CD4-positive, alpha-beta T cell (primary cell): ENCODE measurements at places on chromosomes 13 and 19. TPM values are rescaled to one million over a fixed set of nuclear protein-coding genes. Genes with fewer than 3 reads are reported as not detected.

- peaks cover 49% of the 10 kb centered on the region for H3K36me3 ChIP-seq
- H3K4me1 ChIP-seq: no peaks in the 10 kb centered on the region
- H3K4me3 ChIP-seq: no peak overlapping the region
Observed at GRCh38 chr19:1223018-1223855, 14.6 kb downstream of the CBARP start.

Gene ZNF559
- 6.5 TPM for total RNA-seq

GRCh38 chr19:3025549-3025886 is 3.6 kb downstream of the TLE2 start:
- H3K4me1 ChIP-seq: peaks cover 36% of the 10 kb centered on the region
- peak overlapping the region; percentile 21 for H3K27ac ChIP-seq
- no peak for DNase-seq
- H3K27me3 ChIP-seq: no peaks in the 10 kb centered on the region

Gene ZNF320
- 7.4 TPM for total RNA-seq

Gene COL4A1
- 0.16 TPM for total RNA-seq

GRCh38 chr13:24166561-24166960 is 6.0 kb downstream of the SPATA13 start:
- H3K27ac ChIP-seq: no peak overlapping the region
- peaks cover 4% of the 10 kb centered on the region for H3K4me1 ChIP-seq
- H3K36me3 ChIP-seq: no peaks in the 10 kb centered on the region
- no peak for DNase-seq

Gene POLR2I
- 31.1 TPM for total RNA-seq

DNA sequence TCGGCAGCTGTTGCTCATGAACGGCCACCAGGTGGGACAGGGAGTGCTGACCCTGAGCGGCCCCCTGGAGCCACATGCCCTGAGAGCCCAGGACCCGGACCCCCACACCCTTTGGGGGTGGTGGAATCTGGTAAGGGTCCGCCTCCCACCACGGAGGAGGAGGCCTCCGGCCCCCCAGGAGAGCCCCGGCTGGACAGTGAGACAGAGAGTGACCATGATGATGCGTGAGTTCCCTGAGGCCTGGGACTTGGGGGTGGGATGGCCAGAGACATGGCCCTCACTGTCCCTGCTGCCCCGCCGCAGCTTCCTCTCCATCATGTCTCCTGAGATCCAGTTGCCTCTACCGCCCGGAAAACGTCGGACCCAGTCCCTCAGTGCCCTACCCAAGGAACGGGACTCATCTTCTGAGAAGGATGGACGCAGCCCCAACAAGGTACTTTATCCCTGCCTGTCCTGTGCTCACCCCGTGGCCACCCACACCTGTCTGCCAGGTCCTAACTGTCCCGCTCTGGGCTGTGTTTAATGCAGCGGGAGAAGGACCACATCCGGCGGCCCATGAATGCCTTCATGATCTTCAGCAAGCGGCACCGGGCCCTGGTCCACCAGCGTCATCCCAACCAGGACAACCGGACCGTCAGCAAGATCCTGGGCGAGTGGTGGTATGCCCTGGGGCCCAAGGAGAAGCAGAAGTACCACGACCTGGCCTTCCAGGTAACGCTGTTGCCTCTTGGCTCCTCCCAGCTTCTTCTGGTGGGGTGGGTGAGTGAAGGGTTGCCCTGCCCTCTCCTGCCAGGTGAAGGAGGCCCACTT is 14.7 kb upstream of the PRR19 start:
- H3K27ac ChIP-seq: no peak overlapping the region
- H3K4me3 ChIP-seq: no peak overlapping the region
- H3K4me1 ChIP-seq: peaks cover 54% of the 10 kb centered on the region
- peaks cover 56% of the 10 kb centered on the region for H3K36me3 ChIP-seq
- DNase-seq: no peak

DNA sequence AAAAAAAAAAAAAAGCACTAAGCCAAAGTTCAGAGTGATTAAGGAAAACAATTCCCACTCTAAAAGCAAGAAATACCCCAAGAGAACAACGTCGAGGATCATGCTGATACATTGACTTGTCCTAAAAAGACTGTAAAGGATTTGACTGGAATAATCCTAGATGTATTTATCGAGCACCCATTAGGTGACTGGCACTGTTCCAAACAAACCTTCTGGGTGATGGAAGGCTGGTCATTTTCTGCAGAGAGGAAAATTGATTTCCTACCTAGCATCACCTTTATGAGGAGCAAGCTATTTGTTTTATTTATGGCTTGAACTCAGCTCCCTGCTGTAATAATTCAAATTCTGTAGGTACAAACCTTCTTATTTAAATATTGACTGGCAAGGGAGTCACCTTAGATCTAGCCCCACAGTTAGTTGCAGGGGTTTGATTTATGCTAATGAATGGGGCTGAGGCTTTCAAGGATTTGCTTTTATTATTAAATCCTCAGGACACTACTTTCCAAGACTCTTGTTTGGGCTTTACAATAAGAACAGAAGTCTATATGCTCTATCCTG is 471.0 kb downstream of the OLFM4 start:
- no peaks in the 10 kb centered on the region for H3K27me3 ChIP-seq
- H3K4me3 ChIP-seq: no peak overlapping the region
- H3K4me1 ChIP-seq: no peaks in the 10 kb centered on the region
- no peaks in the 10 kb centered on the region for H3K36me3 ChIP-seq
- no peak overlapping the region for H3K27ac ChIP-seq

Gene ZNF700
- 14.5 TPM for total RNA-seq

DNA sequence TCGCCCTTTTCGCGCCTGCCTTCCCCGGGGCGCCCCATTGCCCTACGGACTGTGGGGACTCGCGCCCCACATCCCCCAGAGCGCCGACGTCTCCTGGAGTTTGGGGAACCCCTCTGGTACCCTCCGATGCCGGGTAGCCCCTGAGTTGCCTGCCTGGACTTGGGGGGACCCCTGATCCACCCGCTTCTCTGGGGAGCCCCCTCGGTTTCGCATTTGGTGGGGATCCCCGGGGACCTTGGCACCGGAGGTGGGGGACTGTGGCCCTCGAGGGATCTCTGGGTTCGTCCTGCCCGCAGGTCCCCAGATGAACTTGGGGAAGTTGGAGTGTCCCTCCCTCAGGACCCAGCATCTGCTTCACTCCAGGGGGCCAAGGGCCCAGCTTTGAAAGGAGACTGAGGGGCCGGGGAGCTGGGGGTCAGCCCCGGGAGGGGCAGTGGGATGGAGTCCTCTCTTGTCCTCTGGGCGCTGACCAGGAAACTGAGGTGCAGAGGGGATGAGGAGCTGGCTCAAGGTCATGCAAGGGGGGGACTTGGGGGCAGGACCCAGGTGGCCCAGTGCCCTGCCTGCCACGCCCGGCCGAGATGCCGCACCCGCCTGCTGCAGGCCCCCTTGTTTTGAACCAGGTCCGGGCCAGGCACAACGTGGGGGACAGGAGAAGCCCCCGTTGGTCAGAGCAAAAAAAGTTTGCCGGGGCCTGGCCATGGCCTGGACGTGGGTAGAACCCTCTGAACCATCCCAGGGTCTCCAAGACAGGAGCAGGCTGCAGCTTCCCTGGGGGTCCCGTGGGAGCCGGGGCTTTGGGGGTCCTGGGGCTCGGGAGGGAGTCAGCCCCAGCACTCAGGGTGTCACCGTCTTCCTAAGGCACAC is 1.0 kb downstream of the EFNA2 start:
- peaks cover 57% of the 10 kb centered on the region for H3K27me3 ChIP-seq
- no peak overlapping the region for H3K27ac ChIP-seq
- H3K4me1 ChIP-seq: peaks cover 14% of the 10 kb centered on the region

- no peaks in the 10 kb centered on the region for H3K4me1 ChIP-seq
- no peaks in the 10 kb centered on the region for H3K27me3 ChIP-seq
- H3K36me3 ChIP-seq: no peaks in the 10 kb centered on the region
- no peak for DNase-seq
- no peak overlapping the region for H3K27ac ChIP-seq
Observed at GRCh38 chr13:52975969-52976368, 52.6 kb upstream of the OLFM4 start.

Gene S1PR5
- 0.55 TPM for total RNA-seq

DNA sequence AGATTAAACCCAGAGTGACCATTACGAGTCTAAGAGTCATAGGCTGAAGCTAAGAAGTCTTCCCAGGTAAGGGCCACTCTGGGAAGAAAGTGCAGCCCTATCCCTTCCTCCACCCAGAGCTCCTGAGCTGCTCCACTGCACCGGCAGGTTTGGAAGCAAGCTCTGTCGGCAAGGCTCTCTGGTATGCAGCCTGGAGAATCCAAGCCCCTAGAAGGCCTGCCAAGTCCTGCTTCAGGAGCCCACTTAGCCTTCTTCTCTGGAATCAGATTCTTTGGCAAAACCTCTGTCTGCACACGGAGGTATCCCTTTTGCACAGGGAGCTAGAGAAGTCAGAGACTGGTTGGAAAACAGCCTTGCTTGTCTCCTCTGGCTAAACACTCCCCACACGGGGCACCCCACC is 58.5 kb downstream of the CEBPG start:
- no peak for DNase-seq
- no peak overlapping the region for H3K4me3 ChIP-seq
- H3K27me3 ChIP-seq: no peaks in the 10 kb centered on the region

Gene LINGO3
- 0.33 TPM for total RNA-seq

- DNase-seq: no peak
- H3K27ac ChIP-seq: no peak overlapping the region
- H3K4me1 ChIP-seq: no peaks in the 10 kb centered on the region
- no peak overlapping the region for H3K4me3 ChIP-seq
- H3K36me3 ChIP-seq: peaks cover 2% of the 10 kb centered on the region
Observed at GRCh38 chr13:41708713-41709112, 251.4 kb downstream of the RGCC start.

GRCh38 chr13:20301403-20302071 is 69.4 kb upstream of the GJB6 start:
- no peak for DNase-seq
- H3K4me3 ChIP-seq: peak overlapping the region; percentile 14
- H3K36me3 ChIP-seq: no peaks in the 10 kb centered on the region
- H3K27me3 ChIP-seq: peaks cover 19% of the 10 kb centered on the region
- H3K4me1 ChIP-seq: peaks cover 5% of the 10 kb centered on the region

DNA sequence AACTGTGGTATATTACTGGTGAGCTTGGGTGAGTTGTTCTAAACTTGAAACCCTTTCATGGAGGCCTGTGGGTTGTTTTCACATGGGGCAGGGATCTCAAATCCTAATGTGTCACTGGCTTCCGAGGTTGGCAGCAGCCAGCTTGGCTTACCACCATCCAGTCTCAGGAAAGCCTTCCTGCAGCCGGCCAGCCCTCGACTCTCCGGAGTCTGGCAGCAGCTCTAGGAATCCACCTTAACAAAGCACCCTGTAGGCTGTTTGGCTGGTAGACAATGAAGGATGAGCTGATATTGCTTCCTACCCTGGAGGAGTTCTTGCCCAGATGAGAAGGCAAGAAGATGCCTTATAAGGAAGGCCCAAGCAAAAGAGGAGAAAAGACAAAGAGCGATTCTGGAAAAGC is 188.3 kb downstream of the KLF12 start:
- no peak overlapping the region for H3K4me3 ChIP-seq
- peaks cover 25% of the 10 kb centered on the region for H3K36me3 ChIP-seq
- H3K4me1 ChIP-seq: peaks cover 24% of the 10 kb centered on the region
- peak overlapping the region; percentile 5 for H3K27ac ChIP-seq

GRCh38 chr19:7395360-7396066 is 46.8 kb downstream of the ARHGEF18 start:
- H3K27me3 ChIP-seq: no peaks in the 10 kb centered on the region
- peak overlapping the region; percentile 66 for H3K4me3 ChIP-seq

DNA sequence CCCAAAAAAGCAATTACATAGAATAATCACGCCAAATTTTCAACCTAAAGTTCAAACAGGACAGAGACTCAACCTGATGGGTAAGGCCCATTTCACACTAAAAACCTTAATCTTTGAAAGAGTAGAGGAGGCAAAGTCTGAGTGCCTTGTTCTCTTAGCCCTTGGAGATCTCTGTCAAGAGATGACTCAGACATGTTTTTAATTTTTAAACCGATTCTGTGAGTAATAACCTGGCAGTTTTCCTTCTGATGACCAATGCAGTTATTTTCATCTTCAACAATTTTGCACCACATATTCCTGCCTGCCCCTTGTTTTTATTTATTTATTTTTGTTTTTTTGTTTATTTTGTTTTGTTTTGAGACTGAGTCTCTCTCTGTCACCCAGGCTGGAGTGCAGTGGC is 11.5 kb upstream of the TNFSF9 start:
- no peak for DNase-seq
- H3K4me3 ChIP-seq: no peak overlapping the region
- no peak overlapping the region for H3K27ac ChIP-seq
- no peaks in the 10 kb centered on the region for H3K36me3 ChIP-seq
- no peaks in the 10 kb centered on the region for H3K27me3 ChIP-seq

GRCh38 chr19:17775245-17775927 is 19.6 kb upstream of the B3GNT3 start:
- no peaks in the 10 kb centered on the region for H3K4me1 ChIP-seq
- peaks cover 51% of the 10 kb centered on the region for H3K36me3 ChIP-seq
- H3K27ac ChIP-seq: no peak overlapping the region
- no peak for DNase-seq
- H3K27me3 ChIP-seq: no peaks in the 10 kb centered on the region

DNA sequence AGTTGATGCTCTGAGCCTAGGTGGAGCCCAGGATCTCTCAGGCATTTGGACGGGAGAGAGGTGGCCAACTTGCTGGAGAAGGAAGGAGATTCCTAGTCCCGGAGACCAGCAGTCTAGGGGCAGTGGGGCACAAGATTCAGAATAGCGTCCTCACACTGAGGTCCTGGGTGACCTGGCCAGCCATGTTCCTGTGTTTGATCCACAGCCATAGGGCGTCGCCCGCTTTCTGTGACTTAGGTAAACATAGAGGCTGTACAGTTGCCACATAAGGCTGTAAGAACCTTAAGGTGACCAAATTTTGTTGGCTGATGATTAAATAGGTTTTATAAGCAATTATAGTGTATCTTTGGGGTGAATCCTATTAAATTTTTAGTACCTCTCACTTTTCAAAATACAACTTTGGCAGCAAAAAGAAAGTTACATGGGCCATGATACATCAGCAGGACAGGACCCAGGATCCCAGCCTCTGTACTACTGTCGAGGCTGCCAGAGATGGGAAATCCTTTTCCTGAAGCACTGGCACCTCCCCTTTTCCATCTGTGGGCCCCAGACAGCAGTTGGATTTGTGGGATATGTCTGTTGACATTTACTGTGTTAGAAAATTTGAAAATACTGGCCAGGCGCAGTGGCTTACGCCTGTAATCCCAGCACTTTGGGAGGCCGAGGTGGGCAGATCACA is 37.5 kb downstream of the TSSK6 start:
- peaks cover 80% of the 10 kb centered on the region for H3K4me1 ChIP-seq
- H3K27me3 ChIP-seq: no peaks in the 10 kb centered on the region
- H3K4me3 ChIP-seq: no peak overlapping the region

GRCh38 chr13:49935171-49936074 is 717 bp downstream of the SPRYD7 start:
- no peak overlapping the region for H3K27ac ChIP-seq
- DNase-seq: peak; percentile 17
- no peaks in the 10 kb centered on the region for H3K27me3 ChIP-seq
- H3K36me3 ChIP-seq: no peaks in the 10 kb centered on the region
- peaks cover 18% of the 10 kb centered on the region for H3K4me1 ChIP-seq

Gene ZNF468
- 8.4 TPM for total RNA-seq

Gene RXFP2
- not detected for total RNA-seq

DNA sequence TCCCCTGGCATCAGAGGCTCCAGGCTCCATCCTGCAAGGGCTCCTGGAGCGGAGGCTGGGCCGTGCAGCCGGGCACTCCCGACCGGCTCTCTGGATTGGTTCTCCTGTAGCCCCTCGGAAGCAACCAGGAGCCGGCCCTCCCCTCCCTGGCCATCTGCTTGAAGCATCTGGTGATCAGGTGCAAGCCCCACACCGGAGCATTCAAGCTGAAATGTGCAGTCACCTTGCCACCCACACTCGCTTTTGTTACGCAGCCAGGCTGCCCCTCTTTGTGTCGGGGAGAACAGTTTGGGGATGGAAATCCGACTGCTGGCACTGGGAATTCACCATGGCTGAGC is 258.8 kb downstream of the ZNF536 start:
- no peaks in the 10 kb centered on the region for H3K36me3 ChIP-seq
- no peak overlapping the region for H3K4me3 ChIP-seq

Gene KLF5
- total RNA-seq: 10.8 TPM

Gene MUC16
- total RNA-seq: not detected
